ENCODE measurements at places on chromosomes 11 and 22.

- no peak for DNase-seq
These were observed 62.2 kb downstream of the DKK3 start for GRCh38 chr11:11946180-11946579.

- no peak for DNase-seq
These were observed 110.0 kb downstream of the TIMP3 start for GRCh38 chr22:32911503-32911902.

GRCh38 chr11:119779195-119780071 lies 50.4 kb upstream of the NECTIN1 start:
- DNase-seq: no peak

DNA sequence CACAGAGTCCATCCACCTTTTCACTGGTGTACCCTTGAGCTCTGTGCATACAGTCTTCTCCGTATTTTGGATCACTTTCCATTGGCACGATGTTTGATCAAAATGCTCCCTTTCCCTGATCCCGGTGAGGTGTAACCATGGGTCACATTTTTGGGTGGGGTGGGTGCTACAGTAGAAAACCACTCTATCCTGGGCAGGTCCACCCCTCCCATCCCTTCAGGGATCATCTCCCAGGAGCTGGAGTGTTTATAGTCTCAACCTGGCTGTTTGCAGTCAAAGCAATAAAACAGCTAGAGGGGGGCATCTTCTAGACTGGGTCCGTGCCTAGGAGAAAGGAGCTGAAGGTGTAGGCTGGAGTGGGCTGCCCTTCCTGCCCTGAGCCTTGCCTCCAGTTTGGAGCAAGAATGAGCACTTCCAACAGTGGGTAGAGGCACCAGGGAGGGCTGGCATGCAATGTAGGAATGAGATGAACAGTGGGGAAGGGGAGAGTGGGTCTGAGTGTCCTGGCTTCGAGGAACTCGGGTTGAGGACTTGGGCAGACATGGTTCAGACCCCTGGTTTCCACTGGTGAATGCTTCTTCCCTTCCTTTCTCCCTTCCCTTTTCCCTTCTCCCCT lies 38.8 kb downstream of the RNF141 start:
- DNase-seq: no peak

DNA sequence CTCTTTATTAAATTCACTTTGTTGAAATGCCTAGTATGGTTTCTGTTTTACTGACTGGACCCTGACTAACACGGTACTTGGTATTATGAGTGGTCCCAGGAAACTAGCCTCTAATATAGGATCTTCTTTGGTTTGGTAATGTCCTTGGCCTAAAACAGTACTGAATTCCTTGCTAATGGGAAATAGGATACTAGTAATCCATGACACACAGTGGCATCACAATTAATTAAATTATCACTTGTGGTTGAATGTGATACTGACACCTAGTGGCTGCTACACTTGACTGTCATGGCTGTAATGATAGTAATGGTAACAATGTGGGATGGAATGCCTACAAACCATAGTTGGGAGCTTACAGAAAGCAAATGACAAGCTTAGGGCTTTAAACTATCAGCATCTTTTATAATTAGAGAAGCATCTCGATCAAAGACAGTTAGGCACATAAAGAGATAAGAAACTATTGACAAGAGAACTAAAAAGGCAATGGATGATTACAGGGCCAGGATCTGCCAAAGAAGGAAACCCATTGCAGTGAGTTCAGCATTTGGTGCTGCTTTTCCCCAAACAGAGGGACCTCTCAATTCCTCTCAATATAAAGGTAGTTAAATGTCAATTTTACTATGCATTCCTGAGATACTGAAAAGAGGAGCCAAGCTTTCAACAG lies 8.6 kb downstream of the DNHD1 start:
- DNase-seq: no peak

GRCh38 chr22:38124236-38124974 lies 13.9 kb upstream of the BAIAP2L2 start:
- DNase-seq: no peak
